ENCODE measurements at places on chromosomes 2 and 18.

GRCh38 chr2:239065962-239066361, 218.1 kb downstream of the TWIST2 start:
- DNase-seq: no peak

DNA sequence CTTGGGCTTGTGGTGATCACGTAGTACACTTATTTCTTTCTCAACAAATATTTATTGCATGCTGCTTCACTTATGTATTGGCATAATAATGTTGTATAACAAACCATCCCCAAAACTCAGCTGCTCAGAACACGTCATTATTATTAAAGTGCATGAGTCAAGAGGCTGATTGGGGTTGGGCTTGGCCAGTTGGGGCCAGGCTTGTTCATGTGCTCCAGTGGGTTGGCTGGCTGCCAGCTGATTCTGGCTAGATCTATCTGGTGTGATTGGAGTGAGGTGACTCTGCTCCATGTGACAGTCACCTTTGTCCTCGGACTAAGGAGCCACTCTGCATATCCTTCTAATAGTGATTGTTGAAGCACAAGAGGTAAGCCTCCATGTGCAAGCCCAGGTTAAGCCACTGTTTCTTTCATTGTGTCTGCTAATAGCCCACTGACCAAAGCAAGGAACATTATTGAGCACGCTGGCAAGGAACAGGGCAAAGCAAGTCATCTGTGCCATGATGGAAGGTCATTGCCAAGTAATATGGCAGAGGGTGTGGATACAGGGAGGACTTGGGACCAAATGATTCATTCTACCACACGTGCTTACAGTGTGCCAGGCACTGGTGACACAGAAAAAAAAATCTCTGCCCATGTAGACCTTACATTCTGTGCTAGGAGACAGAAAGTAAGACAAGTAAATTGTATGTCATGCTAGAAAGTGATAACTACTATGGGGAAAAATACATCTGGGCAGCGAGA, 63.3 kb upstream of the TMEM182 start:
- DNase-seq: no peak

DNA sequence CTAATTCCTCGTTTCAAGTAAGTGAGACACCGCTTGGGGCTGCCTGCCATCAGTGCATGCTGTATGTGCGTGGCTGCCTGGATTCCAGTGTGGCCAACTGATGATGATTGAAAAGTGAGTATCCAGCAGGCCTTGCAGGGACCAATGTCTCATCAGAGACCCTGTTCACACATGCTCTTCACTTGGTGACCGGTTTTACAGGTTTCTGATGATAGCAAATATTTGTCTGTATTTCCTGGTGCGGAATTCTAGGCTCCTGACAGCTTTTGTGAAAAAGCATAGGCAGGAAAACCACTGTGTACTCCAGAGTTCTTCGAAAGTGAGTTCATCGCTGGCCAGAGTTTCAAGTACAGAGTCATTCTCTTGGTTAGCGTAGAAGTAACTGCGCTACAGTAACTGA, 13.8 kb upstream of the YWHAQ start:
- no peak for DNase-seq

- DNase-seq: no peak
These were observed 16.8 kb upstream of the SMAD4 start for GRCh38 chr18:51013259-51013658.

- no peak for DNase-seq
These were observed 673 bp downstream of the CENPO start for GRCh38 chr2:24793761-24794435.

GRCh38 chr2:196112418-196113034, 43.9 kb upstream of the DNAH7 start:
- DNase-seq: no peak

GRCh38 chr2:55947752-55948151, 24.2 kb upstream of the EFEMP1 start:
- no peak for DNase-seq

GRCh38 chr2:165567273-165567672, 97.8 kb downstream of the CSRNP3 start:
- DNase-seq: no peak

DNA sequence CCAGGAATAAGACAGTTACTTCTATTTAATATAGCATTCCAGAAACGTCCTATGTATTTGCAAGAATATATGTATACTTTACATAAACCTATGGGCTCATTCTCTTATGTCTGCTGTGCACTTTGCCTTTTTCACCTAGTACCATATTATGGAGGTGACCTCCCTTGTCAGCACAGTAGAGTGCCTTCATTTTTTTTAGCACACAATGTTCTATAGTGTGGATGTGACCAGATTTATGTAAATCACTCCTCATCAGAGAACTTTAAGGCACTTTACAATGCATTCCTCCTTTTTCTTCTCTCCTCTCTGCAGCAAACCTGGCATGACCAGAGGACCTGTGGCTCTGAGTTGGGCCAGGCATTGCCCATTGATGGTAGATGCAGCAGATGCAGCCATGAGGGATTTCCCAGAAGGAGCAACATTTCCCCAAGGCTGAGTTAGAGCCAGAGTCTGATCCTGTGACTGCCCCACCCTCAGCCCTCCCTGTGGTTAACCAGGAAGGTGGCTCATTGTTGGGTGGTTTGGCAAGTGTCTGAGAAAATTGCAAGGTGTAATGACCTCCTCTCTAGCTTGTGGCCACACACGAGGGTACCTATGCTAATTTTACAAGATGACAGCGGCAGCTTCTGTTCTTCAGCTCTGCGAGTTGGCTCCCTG, 76.5 kb upstream of the DLX2 start:
- DNase-seq: no peak

GRCh38 chr2:180573951-180574350, 406.5 kb upstream of the UBE2E3 start:
- no peak for DNase-seq

DNA sequence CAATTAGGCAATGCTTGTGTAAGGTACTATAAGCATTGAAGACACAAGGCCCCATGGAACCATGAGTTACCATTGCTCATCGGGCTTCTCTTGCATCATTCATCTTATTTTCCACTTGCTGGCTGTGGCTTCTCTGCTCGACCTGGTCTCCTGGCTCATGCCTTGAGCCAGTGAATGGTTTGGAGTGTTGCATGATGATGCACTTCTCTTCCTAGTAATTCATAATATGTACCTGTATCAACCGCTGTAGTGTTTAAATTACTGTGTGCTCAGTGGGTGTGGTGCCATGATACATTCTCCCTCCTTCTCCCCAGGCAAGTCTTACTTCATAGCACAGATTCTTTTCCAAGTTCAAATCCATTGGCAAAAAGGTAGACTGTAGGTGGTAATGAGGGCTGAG, 66.8 kb downstream of the ABCA12 start:
- no peak for DNase-seq

- DNase-seq: no peak
These were observed 548.8 kb upstream of the NRP2 start for GRCh38 chr2:205133544-205133943.

DNA sequence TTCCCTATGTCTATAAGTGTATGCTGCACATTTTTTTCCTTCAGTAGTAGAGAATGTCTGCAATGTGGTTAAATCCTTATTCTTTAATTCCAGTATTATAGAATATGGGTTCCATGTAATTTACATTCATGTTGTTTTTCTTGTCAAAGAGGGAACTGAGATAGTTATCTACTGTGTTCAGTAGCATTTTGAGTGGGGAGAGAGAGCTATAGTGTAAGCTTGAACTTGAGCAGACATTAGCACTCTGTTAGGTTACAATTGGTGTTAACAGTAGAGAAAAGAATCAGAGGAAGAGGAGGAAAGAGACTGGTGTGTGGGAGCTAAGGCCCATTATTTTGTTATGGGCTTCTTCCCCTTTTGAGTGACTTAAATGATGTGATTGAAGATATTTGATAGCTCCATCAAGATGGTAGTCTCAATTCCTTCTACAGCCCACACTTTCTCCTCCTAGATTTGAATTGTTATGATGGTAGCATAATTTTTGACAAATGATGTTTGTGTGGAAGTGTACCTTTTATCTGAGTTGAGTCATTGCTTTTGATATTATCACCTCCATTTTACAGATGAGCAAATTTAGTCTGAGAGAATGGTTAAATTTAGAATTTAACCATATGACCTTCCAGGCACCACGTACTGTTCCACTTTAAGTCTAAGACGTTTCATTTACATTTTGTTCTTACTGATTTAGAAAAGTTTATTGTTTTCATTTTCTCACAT, 71.3 kb downstream of the FMNL2 start:
- DNase-seq: no peak

- peak; percentile 65 for DNase-seq
These were observed 5.0 kb upstream of the DGKD start for GRCh38 chr2:233349005-233349998.

GRCh38 chr18:13514558-13514957, 211.8 kb downstream of the FAM210A start:
- no peak for DNase-seq

DNA sequence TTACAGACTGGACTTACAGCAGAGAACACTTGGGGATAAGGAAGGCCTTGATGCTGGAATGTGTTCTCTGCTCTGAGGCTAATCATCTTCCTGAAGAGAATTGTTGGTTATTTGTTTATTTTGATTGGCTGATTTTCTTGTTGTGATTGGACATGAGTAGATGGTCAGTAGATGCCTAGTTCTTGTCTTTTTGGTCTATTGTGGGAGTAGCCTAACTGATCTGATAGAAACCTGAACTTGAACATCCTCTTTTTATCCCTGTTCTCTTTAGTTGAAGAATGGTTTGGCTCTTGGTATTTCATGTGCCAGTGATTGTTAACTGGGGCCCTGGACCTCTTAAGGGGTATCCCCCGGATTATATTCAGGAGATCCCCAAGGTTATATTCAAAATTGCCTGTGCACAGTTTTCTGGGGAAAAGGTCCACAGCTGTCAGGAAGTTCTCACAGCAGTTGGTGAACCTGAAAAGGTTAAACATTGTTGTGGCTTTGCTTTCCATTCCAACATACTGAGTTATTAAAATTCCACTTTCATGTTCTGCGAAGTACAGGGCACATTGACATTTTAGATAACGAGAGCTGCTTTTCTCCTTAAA, 13.6 kb downstream of the TWSG1 start:
- no peak for DNase-seq

DNA sequence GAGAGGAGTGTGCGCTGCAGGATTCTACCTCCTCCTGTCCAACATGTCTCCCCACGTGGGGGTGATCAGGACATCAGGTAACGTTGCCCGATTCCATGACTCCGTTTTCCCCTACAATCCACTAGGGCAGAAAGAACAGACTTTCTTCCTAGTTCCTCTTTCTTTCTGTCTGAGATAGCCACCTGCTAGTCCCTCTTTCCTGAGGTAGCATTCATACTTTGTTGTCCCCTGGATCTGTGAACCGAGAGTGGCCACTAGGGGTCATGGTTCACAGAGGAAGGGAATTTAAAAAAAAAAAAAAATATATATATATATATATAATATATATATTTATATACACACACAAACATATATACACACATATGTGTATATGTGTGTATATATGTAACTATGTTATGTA, 210.0 kb upstream of the ZNF521 start:
- DNase-seq: no peak

DNA sequence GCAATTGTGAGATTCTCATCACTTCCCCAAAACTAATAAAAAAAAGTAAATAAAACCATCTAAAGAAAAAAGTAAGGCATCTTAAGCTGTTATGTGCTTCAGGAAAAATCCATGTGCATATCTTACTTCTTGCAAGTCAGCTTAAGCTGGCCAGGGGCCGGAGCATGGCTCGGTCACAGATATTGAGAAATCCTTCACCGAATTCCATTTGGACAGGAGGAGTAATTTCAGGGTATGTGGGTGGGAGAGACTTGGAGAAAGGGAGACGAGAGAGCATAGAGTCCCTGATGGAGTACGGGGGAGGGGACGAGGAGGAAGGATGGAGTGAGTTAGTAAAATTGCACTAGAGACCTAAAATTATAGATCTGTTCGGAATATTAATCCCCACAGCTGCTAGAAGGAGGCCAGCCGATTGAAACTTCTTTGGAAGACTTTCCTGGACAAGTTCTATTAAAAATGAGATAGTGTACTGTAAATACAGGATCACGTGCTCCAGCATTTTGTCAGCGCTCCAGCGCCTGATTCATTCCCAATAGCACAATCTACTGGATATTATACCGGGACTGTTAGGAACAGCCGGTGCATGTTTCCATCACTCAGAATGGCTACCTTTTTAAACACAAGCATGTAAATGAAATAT, 438.5 kb downstream of the ZNF516 start:
- no peak for DNase-seq

DNA sequence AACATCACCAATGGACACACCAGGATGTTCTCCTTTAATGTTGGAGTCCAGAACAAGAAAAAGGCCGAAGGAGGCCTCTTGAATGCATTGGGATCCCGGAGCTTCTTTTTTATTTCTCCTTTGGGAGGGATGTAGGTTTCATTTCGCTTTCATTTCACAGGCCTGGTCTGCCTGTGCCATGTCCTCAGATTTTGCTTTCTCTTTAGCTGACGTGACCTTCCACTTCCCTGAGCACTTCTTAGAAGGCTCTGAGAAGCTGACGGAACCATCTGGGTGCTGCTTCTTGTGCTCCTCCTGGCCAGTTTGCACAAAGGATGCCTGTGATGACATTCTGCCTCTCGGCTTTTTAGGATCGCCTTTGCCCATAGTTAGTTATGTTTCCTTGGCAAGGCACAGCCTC, 15.1 kb upstream of the MBOAT2 start:
- DNase-seq: no peak

- no peak for DNase-seq
These were observed 111.8 kb downstream of the TTC27 start for GRCh38 chr2:32739664-32740063.

GRCh38 chr2:142716463-142717242, 160.8 kb upstream of the KYNU start:
- DNase-seq: no peak

GRCh38 chr2:15472133-15472532, 89.0 kb downstream of the NBAS start:
- DNase-seq: no peak

GRCh38 chr2:3179208-3179607, 198.4 kb downstream of the EIPR1 start:
- DNase-seq: peak; percentile 44

DNA sequence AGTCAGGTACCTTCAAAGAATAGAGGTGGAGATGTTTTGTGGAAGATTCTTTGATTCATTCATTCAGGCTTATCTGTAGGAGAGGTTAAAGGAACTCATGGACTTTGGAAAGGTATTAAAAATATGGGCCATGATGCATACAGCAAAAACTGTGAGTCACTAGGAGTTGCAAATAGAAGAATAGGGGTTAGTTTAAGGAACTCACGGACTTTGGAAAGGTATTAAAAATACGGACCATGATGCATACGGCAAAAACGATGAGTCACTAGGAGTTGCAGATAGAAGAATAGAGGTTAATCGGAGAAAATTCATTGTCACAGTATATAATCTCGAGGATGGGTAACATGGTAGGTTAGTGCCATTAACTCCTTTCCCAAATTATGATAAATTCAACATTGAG, 41.2 kb downstream of the SLC9A2 start:
- no peak for DNase-seq

DNA sequence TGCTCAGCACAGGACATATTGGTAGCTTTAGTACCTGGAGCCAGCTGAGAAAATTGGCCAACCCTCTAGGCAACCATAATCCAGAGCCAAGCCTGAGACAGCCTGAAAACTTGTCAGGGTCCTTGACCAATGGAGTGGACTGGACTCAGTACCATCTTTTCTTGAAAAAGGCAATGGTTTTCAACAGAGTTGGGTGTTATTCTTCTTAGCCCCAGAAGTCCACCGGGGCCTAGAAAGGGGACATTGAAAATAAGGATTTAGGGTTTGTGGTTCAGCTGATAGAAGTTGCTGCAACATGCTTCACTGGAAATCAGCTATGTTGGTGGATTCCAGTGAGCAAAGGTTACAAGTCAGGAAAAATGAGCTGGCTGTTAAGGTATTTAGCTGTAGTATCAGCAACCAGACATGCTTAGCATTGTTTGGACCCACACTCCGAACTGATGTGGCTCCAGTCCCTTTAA, 22.1 kb upstream of the CNOT11 start:
- no peak for DNase-seq
